Stimulated activated CD4-positive, alpha-beta T cell treated with anti-CD3 and anti-CD28 coated beads, Interleukin-12 subunit alpha, Interleukin-12 subunit beta, amount 100 ng/mL, for 48 hours (primary cell): ENCODE measurements at places on chromosomes 1 and 21.

- no peak for DNase-seq
Observed at GRCh38 chr1:145826030-145826429, 2.0 kb downstream of the POLR3C start.

GRCh38 chr1:9321480-9321849 is 28.8 kb downstream of the SPSB1 start:
- DNase-seq = no peak

DNA sequence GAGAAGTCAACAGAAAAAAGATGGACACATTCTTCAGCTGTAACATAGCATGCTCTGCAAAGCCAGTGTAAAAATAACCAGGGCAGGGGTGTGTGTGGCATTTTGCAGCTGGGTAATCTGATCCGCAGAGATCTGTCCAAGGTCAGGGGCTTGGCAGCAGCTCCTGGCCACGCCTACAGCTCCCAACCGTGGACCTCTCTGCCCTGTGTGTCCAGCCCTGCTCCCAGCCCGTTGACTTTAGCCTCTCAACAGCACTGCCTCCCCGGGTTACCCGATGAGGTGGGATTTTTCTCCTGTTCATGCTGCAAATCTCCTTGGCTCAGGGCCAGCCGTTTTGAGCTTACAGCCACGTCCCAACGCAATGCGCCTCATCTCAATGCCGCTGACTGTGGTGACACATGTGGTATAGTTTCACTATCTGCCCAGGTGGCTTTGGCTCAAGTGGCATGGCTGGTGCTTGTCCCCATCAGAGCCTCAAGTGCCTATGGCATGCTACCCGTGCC is 68.1 kb downstream of the VWA5B1 start:
- DNase-seq = no peak

GRCh38 chr1:25430967-25431881 is 527 bp downstream of the MACO1 start:
- no peak for DNase-seq

- DNase-seq = no peak
Observed at GRCh38 chr1:198185759-198186158, 29.0 kb downstream of the NEK7 start.

DNA sequence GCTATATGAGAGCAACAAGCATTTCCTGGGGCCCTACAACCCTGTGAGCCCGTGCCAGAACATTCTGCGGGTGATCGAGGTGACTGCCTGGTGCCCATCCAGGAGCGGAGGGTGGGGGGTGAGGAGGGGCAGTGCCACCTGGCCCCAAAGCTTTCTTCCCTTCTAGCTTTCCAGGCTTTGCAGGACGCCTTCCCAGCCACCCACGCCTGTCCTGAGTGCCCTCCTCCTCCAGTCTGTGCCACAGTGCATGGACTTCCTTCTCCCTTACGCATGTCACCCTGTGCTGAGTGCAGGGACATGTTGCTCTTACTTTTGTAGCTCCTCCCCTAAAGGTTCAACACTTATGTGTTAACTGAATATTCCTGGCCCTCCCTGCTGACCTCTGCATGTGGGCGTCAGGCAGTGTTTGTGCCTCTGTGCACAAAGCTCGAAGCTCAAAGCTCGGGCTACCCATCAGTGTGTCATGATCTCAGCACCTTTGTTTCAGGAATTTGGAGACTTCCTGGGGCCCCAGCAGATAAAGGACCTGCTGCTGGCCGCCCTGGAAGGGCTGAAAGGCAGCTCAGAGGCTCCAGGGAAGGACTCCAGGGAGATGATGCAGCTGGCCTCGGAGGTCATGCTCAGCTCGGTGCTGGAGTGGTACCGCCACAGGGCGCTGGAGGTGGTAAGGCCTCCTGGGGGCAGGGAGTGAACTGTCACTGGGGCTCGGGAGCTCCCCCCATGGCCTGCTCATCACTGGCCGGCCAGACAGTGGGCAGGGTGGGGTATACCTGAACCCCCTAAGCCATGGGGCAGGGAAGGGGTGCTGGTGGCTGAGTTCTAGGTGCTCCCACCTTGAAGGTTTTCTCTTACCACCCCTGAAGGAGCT is 36.7 kb upstream of the TTC4 start:
- no peak for DNase-seq
